ENCODE measurements at places on chromosomes 4 and X.

- DNase-seq = no peak
Observed at GRCh38 chr4:185079271-185079905, 61.1 kb downstream of the HELT start.

- no peak for DNase-seq
Observed at GRCh38 chr4:110676241-110676640, 53.4 kb upstream of the PITX2 start.

GRCh38 chr4:106775636-106776035, 260.5 kb downstream of the DKK2 start:
- DNase-seq = no peak

GRCh38 chr4:99117876-99118693, 26.0 kb downstream of the ADH4 start:
- no peak for DNase-seq

GRCh38 chrX:9562851-9563250, 98.0 kb downstream of the TBL1X start:
- DNase-seq = no peak

GRCh38 chr4:113368056-113368455, 318.6 kb downstream of the ANK2 start:
- no peak for DNase-seq

- DNase-seq = no peak
Observed at GRCh38 chr4:155974476-155974749, 20.7 kb upstream of the CTSO start.

- no peak for DNase-seq
Observed at GRCh38 chr4:152999346-153000075, 63.4 kb downstream of the FHDC1 start.

GRCh38 chr4:119016636-119017035, 119.0 kb upstream of the MYOZ2 start:
- no peak for DNase-seq

GRCh38 chrX:139495324-139495723, 35.2 kb upstream of the F9 start:
- no peak for DNase-seq

GRCh38 chr4:29199485-29199884, 1520.7 kb upstream of the PCDH7 start:
- no peak for DNase-seq

GRCh38 chrX:16796298-16796697, 10.0 kb downstream of the TXLNG start:
- no peak for DNase-seq

- DNase-seq = no peak
Observed at GRCh38 chr4:98610926-98611676, 47.3 kb downstream of the TSPAN5 start.

- no peak for DNase-seq
Observed at GRCh38 chr4:177092807-177093206, 216.9 kb upstream of the NEIL3 start.

- no peak for DNase-seq
Observed at GRCh38 chr4:59664771-59665170, 1535.4 kb upstream of the ADGRL3 start.

- peak; percentile 60 for DNase-seq
Observed at GRCh38 chr4:76208005-76208765, 5.4 kb downstream of the SCARB2 start.

- no peak for DNase-seq
Observed at GRCh38 chr4:108902769-108903168, 139.9 kb upstream of the ETNPPL start.

- no peak for DNase-seq
Observed at GRCh38 chrX:153727123-153727931, 2.7 kb downstream of the ABCD1 start.

GRCh38 chr4:2406406-2406805, 12.0 kb downstream of the ZFYVE28 start:
- DNase-seq = no peak

DNA sequence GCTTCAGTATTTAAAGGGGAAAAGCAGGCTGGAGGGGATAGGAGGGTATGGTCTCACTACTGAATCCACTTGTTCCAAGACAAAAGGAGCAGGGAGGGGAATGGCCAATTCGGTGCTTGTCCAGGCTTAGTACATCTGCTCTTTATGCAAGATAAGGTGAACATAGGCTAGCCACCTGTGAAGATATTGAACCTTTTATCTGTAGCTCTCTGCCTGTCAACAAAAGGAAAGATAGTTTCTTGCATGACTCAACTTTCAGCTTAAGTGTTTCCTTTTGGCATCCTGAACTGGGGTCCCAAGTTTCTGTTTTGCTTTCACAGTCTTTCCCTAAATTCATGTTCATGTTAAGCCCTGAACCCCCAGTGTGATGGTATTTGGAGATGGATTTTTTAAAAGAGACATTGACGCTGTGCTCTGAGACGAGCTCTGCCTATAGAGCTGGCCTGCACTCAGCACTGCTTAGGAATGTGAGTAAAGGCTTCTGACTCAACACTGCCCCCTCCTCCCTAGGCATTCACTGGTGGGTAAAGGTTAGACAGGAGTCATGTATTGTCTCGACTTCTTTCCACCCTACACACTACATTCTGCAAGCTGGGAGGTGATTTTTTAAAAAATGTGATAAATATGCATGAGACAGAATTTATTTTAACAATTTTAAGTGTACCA, 28.2 kb downstream of the FAM149A start:
- no peak for DNase-seq

- DNase-seq = no peak
Observed at GRCh38 chr4:110139111-110139510, 59.3 kb downstream of the ELOVL6 start.

DNA sequence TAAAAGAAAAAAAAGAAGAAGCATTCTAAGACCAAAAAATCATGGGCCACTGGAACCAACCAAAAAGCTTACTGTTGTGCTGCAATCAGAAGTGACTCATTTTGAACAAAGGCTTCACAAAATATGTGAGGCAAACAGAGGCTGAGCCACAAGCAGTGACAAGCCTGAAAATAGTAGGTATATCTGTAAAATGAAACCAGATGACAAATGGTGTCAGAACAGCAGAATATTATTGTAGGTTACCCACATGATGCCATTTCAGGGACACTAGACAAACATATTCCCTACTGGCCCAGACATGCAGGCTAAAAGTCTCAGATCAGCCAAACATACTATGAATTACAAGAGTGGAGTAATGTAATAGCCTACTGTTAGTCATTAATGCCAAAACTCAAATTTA, 1301.8 kb upstream of the DIAPH2 start:
- no peak for DNase-seq

- DNase-seq = no peak
Observed at GRCh38 chr4:76219299-76220055, 5.9 kb upstream of the SCARB2 start.

GRCh38 chrX:48636776-48637175, 39.5 kb downstream of the WDR13 start:
- no peak for DNase-seq

DNA sequence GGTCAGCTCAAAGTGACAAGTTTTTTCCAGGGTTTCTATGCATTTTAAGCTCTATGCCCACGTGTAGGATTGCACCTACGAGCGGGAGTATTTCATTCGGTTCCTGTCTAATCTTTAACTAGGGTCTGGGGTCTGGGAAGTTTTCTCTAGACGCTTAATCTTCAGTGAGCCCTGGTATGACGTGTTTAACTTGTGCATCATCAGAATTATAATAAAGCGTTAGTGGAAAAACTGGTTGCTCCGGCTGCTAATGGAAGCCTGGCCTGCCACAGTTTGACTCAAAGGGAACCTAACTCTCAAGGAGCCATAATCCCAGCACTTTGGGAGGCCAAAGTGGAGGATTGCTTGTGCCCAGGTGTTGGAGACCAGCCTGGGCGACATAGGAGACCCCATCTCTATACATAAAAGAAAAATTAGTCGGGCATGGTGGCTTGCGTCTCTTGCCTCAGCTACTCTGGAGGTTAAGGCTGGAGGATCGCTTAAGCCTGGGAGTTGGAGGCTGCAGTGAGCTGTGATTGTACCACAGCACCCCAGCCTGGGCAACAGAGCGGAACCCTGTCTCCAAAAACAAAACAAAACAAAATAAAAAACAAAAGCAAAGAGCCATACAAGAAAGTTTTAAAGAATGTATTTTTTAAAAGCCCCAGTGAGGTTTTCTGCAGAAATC, 30.2 kb downstream of the ARSD start:
- no peak for DNase-seq

GRCh38 chr4:114312338-114312737, 286.3 kb upstream of the UGT8 start:
- no peak for DNase-seq

DNA sequence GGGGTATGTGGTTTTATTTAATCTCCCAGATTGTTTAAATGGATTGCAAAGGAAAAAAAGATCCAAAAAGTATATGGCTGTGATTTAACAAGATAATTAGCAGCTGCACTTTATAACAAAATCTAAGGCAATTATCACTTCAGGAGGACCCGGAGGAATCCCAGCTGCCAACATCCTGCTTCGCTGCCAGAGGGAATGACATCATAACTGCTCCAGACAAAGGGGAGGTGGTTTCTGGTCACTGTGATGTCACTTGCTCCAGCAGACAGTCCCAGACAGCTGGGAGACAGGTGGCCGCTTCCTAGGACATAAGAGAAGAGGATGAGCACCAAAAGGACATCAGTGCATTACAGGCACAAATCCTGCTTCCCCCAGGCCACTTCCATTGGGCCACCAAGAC, 371.0 kb downstream of the BCOR start:
- no peak for DNase-seq

DNA sequence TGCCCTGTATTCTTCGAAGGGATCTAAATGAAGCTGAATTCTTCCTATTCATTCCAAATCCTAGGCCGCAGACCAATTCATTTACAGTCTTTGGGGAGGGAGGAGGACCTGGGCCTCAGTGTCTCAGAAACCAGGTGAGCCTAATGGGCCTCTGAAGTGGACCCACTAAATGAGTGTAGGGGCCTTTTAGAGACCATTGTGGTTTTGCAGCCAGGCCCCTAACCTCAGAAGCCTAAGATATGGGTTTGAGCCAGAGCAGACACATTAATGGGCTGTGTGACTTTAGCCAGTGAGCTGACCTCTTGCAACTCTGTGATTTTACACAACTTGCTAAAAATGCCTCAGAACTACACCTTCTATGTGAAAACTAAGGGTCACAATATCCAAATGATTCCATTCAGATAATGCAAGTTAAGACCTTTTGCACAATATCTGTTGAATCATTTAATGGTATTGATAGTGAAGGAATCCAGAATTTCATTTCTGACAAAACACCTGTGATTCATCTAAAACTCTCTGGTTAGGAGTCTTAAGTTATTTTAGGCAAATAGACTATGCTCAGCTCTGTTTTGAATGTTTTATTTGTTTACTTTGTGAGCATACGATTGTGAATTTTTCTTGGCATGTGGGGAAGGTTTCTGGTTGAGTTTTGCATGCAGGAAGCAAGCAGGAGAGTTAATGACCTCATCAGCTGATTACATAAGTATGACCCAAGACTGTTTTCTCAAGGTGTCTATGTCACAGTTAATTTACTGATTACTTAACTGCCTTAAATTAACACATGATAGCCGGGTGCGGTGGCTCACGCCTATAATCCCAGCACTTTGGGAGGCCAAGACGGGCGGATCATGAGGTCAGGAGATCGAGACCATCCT, 75.0 kb downstream of the EVC start:
- no peak for DNase-seq

- peak; percentile 97 for DNase-seq
Observed at GRCh38 chr4:23333946-23334878, 555.6 kb downstream of the PPARGC1A start.

GRCh38 chr4:88255111-88255510, 29.2 kb downstream of the PPM1K start:
- no peak for DNase-seq

- no peak for DNase-seq
Observed at GRCh38 chr4:109029987-109030386, 267.1 kb upstream of the ETNPPL start.

DNA sequence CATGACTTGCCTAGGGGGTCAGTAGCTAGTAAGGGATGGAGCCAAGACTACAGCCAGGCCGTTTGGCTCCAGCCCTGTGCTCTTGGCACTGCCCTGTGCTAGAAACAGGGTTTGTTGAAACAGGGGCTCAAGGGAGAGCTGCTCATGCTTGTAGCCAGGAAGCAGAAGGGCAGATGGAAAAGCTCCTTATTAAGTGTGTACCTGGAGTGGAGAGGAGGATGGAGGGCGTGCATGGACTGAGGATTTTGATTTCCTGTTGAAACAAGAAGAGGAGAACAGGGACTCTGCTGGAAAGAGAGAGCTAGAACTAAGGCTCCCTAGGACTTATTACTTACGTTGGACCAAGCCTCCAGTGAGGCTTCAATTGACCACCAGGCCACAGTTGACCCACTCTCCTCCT, 363.0 kb downstream of the MID1IP1 start:
- no peak for DNase-seq

DNA sequence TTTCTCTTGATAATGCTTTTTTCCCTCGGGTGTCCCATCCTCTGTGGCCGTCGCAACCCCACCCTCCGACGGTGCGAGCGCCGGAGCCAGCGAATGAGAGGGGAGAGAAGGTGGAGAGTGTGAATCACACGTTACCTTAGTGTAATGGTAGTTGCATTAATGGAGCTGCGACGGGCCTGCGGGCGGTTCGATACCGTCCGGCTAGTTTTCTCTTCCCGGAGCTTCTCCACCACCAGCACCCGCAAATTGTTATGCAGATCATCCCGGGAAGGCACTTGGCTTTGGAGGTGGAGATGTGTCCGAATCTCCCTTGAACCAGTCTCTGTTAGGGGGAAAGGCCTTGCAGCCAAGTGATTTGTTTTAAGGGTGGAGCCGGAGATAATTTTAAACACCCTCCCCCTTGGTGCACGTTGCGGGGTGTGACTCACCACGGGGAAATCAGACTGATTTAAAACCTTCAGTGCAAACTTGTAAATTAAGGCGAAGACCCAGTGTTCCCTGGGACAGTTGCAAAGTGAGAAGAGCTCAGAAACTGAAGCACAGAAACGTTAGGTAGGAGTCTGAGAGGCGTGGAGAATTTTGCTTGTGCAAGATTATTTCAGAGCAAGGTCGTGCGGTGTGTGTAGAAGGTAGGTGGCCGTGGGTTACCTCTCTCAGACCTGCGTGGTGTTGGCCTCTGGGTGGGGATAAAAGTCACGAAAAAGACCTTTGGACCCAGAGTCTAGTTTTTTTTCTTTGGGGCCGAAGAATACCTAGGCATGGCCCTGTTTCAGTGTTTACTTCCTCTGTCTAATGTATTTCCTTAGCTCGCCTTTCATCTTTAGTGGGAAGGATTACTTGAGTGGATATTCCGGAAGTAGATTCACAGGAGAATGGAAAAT, 1.3 kb downstream of the AFF1 start:
- no peak for DNase-seq
